ELR (cell line): ENCODE measurements at places on chromosomes 5 and 9.

GRCh38 chr5:153968761-153969562, 69.7 kb downstream of the FAM114A2 start:
- no peak for DNase-seq

DNA sequence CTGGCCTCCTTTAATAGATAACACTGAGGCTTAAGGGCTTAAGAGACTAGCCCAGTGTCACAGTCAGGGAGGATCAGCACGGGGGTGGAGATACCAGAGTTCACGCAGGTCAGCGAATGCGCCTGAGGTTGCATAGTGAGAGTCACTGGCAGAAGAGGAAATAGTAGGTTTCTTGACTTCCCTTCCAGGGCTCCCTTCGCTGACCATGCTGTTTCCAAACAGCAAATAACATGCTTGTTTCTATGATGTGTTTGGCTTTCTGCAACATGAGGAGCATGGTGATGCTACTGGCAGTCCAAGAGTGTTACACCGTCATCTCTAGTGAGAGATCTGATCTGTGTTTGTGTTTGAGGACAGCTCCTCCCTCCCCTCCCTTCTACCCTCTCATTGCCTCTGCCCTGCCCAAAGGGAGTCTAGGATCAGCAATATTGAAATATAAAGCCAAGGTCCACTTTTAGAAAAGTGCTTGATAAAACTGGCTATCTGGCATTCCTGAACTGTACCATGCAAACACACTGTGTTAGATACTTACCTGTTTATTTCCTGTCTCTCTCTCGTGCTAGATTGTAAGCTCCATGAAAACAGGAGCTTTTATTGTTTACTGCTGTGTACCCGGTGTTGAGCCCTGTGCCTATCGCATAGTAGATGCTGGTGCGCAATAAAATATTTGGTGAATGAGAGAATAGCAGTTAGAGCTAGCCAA, 12.3 kb downstream of the TLE4 start:
- no peak for DNase-seq

GRCh38 chr5:36701085-36701698, 94.8 kb downstream of the SLC1A3 start:
- no peak for DNase-seq

- no peak for DNase-seq
These were observed 65.0 kb upstream of the SARDH start for GRCh38 chr9:133803028-133803585.

DNA sequence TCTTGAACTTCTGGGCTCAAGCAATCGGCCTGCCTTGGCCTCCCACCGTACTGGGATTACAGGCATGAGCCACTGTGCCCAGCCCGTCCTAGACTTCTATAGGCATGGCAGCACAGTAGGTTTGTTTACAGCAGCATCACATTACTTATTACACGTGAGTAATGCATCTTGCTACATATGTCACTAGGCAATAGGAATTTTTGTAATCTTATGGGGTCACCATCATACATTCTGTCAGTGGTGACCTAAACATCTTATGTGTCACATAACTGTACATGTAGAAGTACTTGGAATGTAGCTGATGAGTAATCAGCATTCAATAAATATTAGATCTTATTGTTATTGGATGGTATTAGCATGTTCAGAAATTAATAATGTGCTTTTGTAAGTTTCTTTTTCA, 22.9 kb upstream of the ABCA1 start:
- peak; percentile 72 for DNase-seq

DNA sequence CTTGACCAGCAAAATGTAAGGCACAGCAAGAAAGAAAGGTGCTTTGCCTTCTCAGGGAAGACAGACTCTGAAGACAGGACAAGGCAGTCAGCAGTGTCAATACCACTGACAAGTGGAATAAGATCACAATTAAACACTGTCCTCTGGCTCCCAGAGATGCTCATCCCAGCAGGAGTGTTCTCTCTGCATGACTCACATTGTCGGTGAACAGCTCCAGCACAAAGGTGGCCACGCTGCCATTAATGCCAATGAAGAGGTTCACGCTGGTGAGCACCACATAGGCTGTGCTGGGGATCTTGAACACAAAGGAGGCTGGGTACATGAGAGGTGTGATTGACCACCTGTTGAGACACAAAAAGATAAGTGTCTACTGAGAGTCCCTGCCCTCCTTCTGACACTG, 31.9 kb downstream of the NIPSNAP3B start:
- DNase-seq, result no peak

- DNase-seq, result no peak
These were observed 57.9 kb downstream of the PTCD2 start for GRCh38 chr5:72377910-72378638.

GRCh38 chr9:94269264-94269663, 10.2 kb downstream of the ZNF169 start:
- no peak for DNase-seq

DNA sequence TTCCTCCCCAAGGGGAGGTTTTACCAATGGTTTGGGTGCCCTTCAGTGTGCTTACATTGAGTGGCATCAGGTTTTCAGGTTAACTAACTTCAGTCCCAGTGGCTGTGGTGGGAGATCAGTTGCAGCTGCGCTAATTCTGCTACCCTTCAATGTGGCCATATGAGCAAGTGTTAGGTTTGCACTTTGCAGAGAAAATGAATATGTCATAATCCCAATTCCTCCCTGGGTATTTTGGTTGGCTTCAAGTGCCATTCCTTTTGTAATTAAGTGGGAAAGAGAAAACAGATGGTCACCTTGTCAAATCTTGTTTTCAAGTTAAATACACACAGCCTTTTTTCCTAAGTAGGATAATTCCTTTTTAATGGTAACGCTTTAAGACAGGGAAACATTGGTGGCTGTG, 236.2 kb downstream of the TLE4 start:
- no peak for DNase-seq

DNA sequence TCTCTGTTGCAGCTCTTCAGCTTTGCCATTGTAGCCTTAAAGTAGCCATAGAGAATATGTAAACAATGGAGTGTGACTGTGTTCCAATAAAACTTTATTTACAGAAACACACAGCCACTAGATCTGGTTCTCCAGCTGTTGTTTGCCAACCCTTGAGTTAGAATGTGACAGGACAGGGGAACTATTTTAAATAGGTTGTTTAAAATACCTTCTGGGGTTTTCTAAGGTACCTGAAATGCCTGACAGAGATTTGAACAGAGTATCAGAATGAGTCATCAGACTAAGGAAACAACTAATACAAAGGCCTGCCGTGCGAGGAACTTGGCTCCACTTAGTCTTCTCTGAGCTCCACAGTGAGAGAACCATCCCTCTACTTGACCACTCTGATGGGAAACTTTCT, 85.4 kb downstream of the HSD17B4 start:
- DNase-seq, result peak; percentile 25

DNA sequence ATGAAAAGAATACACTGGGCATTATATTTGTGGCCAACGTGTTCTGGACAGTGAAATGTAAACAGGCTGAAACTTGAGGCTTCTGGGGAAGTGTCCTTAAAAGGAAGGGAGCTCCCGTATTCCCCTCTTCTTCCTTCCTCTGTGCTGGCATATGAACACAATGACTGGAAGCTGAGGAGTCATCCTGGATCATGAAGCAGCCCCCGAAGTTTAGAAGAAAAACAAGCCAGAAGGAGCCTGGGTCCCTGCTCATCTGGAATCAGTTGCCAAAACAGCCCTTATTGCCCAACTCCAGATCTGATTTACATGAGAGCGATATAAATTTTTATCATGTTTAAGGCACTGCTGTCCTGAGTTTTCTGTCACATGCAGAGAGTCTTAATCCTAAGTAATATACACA, 65.4 kb upstream of the SLC1A1 start:
- no peak for DNase-seq

GRCh38 chr5:174767670-174768069, 43.3 kb downstream of the MSX2 start:
- no peak for DNase-seq

GRCh38 chr9:95053611-95054570, 263.6 kb downstream of the FANCC start:
- peak; percentile 22 for DNase-seq

GRCh38 chr5:113123618-113124017, 147.0 kb downstream of the DCP2 start:
- peak; percentile 31 for DNase-seq

GRCh38 chr5:139682016-139682975, 34.1 kb downstream of the CXXC5 start:
- DNase-seq, result no peak

DNA sequence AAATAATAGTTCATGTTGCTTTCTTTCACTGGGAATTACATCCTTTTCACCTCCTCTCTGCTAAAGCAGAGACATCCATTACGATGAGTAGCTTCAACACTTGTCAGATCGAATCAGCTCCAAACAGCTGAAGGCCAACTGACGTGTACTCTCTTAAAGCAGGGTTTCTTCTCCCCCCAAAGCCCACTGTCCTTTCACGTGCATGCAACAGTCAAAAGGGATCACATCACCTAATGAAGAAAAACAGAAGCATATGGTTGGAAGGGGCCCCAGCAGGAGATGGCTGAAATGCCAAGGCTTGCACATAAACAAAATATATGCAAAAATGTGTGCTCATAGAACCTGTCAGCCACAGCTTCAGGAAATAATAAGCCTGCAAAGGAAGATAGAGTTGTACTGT, 421.6 kb downstream of the ANXA1 start:
- no peak for DNase-seq

GRCh38 chr5:110909950-110910349, 161.6 kb upstream of the TSLP start:
- no peak for DNase-seq

DNA sequence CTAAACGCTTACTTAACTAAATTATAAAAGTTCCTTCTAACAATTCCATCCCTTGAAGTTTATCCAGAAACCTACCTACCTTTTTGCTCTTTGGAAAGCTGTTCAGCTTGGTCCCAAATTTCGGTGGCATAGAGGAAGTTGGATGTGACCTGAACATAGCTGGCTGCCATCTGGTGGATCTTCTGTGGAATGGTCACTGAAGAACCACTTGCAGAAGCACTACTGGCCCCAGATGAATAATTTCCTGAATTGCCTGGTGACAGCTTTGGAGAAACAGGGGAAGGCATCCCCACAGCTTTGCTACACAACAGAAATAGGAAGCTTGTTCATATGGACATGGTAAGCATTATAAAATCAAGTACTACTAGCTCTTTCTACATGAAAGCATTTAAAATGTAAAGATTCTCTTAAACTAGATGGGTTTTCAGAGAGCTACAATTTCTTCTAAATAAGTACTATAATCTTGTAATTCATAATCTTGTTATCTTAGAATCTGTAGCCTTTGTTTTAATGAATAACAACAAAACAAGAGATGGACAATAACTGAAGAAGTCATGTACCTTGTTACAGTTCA, 9.9 kb downstream of the LEAP2 start:
- peak; percentile 81 for DNase-seq

DNA sequence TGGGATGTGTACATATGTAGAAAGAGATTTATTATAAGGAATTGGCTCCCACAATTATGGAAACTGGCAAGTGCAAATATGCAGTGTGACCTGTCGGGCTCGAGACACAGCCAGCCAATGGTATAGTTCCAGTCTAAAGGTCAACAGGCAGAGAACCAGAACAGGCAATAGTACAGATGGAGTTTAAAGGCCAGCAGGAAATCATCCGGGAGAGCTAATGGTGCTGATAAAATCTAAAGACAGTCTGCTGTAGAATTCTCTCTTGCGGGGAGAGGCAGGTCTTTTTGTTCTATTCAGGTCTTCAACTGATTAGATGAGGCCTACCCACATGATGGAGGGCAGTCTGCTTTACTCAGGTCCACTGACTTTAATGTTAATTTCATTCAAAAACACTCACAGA, 21.8 kb downstream of the ANKRD31 start:
- no peak for DNase-seq

- DNase-seq, result no peak
These were observed 101.0 kb downstream of the ZNF608 start for GRCh38 chr5:124645396-124645795.

GRCh38 chr5:103216137-103216536, 42.4 kb upstream of the MACIR start:
- peak; percentile 16 for DNase-seq

DNA sequence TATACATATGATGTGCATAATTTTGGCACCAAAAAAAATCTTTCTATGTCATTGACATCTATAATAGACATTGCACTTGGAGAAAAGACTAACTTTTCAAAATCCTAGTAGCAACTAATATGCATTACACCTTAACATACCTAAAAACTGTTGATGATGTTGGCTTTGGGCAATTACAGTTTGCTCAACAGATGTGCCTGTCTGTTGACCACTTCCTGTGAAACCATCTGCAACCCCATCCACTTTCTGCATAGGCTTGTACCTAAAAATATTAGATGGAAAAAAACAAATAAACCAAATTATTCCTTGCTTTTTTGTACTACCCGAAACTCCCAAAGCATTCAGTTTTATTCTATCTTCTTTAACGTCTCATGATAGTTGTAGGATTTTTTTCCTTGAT, 248.6 kb downstream of the RFX3 start:
- no peak for DNase-seq

DNA sequence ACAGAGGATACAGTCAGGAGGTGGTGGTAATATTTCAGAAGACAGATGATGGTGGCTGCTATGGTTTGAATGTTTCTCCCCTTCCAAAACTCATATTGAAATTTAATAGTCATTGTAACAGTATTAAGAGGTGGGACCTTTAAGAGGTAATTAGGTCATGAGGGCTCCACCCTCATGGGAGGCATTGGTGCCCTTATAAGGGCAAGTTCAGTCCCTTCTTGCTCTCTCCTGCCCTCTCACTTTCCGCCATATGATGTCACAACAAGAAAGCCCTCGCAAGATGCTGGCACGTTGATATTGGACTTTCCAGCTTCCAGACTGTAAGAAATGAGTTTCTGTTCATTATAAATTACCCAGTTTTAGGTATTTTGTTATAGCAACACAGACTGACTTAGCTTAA, 274.9 kb downstream of the PDE4D start:
- DNase-seq, result no peak

DNA sequence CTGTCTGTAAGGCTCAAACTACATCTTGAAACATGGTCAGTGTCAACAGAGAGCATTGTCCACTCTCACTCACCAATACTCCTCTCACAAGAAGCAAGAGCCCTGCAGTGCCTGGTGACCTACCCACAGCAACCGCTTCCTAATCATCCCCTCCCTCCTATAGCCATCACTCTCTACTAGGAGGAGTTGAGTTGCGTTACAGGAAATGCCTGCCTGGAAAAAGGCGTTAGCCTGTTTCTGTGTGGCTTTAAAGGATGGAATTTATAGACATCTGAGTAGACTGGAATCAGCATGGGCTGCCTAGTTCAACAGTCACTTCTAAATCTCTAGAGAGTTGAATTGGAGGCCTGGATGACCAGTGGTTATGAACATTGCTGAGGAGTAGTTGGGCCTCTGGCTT, 108.3 kb upstream of the FER start:
- DNase-seq, result no peak

- DNase-seq, result peak; percentile 26
These were observed 714 bp downstream of the SEC24A start for GRCh38 chr5:134649163-134649835.

- DNase-seq, result no peak
These were observed 94.8 kb upstream of the APC start for GRCh38 chr5:112642885-112643284.

DNA sequence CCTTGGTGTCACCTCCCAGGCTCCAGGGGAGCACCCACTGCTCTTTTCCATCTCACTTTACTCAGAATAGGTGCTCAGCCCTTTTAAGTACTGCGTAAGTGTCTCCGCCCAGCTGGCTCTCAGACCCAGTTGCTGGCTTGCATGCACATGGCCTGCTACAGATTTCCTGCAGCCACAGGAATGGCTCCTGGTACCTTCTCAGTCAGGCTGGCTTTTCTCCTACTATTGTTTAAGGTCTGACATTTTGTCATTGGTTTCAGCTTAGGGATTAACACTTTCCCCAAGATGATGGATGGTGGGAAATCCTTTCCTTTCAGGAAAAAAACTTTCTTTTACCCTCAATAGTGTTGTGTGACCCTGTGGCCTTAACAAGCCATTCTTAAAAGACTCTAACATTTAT, 1652.3 kb upstream of the WWC1 start:
- DNase-seq, result no peak

GRCh38 chr5:107633171-107633901, 37.4 kb downstream of the EFNA5 start:
- DNase-seq, result no peak
